ENCODE measurements at places on chromosomes 2 and 18.

- DNase-seq = no peak
These were observed 506.6 kb downstream of the PLCL1 start for GRCh38 chr2:198311020-198311419.

GRCh38 chr2:206250041-206250897 lies 24.2 kb upstream of the ZDBF2 start:
- DNase-seq = no peak

DNA sequence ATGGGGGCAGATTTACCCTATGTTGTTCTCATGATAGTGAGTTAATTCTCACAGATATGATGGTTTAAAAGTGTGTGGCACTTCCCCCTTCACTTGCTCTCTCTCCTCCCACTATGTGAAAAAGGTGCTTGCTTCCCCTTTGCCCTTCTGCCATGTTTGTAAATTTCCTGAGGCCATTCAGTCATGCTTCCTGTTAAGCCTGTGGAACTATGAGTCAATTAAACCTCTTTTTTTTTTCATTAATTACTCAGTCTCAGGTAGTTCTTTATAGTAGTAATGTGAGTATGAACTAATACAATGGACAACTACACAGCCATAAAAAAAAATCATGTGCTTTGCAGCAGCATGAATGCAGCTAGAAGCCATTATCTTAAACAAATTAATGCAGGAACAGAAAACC lies 118.5 kb downstream of the CALCRL start:
- no peak for DNase-seq

GRCh38 chr2:152718909-152719645 lies 657 bp downstream of the ARL6IP6 start:
- no peak for DNase-seq

GRCh38 chr2:216663846-216664245 lies 30.6 kb downstream of the IGFBP2 start:
- no peak for DNase-seq

- DNase-seq = no peak
These were observed 51.0 kb downstream of the LDLRAD4 start for GRCh38 chr18:13269521-13270011.

- no peak for DNase-seq
These were observed 15.0 kb downstream of the ELAC1 start for GRCh38 chr18:50982802-50983179.

GRCh38 chr2:142069251-142069888 lies 61.4 kb downstream of the LRP1B start:
- DNase-seq = no peak
